ENCODE measurements at places on chromosomes 16 and 17. TPM values are rescaled to one million over a fixed set of nuclear protein-coding genes. Genes with fewer than 3 reads are reported as not detected.

PPY gene
- total RNA-seq: not detected

CDRT15L2 gene
- total RNA-seq: not detected

DNA sequence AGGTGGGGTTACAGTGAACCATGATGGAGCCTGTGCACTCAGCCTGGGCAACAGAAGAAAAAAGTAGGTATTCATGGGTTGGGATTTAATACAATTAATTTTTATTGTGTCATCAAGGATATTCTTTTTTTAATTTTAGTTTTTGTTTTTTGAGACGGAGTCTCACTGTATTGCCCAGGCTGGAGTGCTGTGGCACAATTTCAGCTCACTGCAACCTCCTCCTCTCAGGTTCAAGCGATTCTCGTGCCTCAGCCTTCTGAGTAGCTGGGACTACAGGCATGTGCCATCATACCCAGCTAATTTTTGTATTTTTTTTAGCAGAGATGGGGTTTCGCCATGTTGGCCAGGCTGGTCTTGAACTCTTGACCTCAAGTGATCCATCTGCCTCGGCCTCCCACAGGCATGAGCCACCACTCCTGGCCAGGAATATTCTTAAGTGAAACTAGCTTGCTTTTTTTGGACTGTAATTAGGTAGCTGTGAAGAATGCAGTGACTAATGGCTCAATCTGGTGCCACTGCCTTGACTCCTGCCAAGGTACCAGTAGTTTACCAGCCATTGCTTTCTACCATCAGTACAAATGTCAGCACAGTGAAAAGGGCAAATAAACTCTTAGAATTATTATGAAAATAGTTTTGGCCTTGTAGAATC is 4.8 kb downstream of the PPM1D start:
- no peaks in the 10 kb centered on the region for H3K36me3 ChIP-seq
- peak; percentile 88 for DNase-seq
- H3K27me3 ChIP-seq: no peaks in the 10 kb centered on the region
- peak overlapping the region; percentile 6 for H3K4me3 ChIP-seq
- no peak overlapping the region for H3K27ac ChIP-seq

GRCh38 chr16:4433228-4433627 is 7.6 kb downstream of the DNAJA3 start:
- H3K4me1 ChIP-seq: peaks cover 3% of the 10 kb centered on the region
- no peaks in the 10 kb centered on the region for H3K27me3 ChIP-seq
- DNase-seq: no peak
- no peak overlapping the region for H3K27ac ChIP-seq
- H3K36me3 ChIP-seq: peaks cover 3% of the 10 kb centered on the region

CSF3 gene
- total RNA-seq: not detected

GRCh38 chr16:54142787-54143186 is 143.8 kb downstream of the IRX3 start:
- no peak overlapping the region for H3K27ac ChIP-seq
- DNase-seq: no peak
- no peaks in the 10 kb centered on the region for H3K27me3 ChIP-seq
- no peak overlapping the region for H3K4me3 ChIP-seq
- no peaks in the 10 kb centered on the region for H3K36me3 ChIP-seq

CA4 gene
- total RNA-seq: not detected

DNA sequence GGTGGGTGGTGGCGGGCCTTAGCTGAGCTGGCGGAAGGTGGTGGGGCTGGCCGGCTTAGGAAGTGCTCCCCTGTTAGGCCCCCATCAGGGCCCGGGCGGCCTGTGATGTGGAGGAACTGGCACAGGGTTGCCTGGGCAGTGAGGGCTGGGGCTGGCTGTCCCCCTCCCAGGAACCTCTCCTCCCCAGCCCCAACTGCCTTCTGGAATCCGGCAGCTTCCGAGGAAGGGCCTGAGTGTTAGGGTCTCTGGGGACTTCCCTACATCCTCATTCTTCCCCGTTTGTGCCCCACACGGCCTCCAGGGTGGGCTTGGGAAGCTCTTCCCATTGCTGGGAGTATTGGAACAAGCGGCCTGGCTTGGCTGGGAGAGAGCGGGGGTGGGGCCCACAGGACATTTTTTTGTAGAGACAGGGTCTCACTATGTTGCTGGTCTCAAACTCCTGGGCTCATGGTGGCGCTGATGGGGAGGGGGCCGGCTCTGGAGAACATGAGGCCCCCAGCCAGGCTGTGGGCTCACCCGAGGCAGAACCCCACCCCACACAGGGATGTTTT is 89.9 kb upstream of the CIBAR2 start:
- H3K27me3 ChIP-seq: no peaks in the 10 kb centered on the region
- no peaks in the 10 kb centered on the region for H3K36me3 ChIP-seq
- H3K27ac ChIP-seq: peak overlapping the region; percentile 87

TPSD1 gene
- total RNA-seq: not detected

DNA sequence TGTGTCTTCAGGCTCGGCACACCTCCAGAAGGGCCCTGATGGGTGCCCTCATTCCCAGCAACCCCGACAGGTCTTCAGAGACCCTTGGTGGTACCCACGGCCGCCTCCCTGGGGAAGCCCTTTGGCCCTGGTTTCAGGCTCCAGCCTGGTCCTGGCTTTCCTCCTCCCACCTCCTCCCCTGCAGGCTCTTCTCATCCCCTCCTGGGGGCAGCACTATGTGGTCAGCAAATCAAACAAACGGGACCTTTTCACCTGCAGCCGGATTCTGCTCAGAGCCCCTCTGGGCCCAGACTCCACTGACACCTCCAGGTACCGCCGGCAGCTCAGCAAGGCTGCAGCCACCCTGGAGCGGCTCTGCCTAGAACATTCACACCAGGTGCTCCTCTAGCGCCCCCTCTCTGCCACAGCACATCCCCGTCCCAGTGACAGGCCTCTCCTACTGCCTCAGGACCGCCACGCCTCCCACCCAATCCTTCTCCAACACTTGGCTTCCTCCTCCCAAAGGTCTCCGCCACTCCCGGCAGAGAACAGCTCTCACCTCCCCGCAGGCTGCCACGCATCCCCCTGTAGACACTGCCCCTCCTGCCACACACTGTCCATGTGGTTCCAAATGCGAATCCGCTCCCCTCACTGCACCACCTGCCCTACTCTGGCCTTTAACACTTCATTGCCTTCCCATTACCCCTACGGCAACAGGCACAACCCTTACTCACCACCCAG is 12.0 kb downstream of the CORO7 start:
- no peak overlapping the region for H3K4me3 ChIP-seq
- no peaks in the 10 kb centered on the region for H3K27me3 ChIP-seq
- H3K36me3 ChIP-seq: peaks cover 14% of the 10 kb centered on the region
- H3K4me1 ChIP-seq: peaks cover 10% of the 10 kb centered on the region
- no peak overlapping the region for H3K27ac ChIP-seq
- no peak for DNase-seq

PROCA1 gene
- total RNA-seq: 2.6 TPM

DNA sequence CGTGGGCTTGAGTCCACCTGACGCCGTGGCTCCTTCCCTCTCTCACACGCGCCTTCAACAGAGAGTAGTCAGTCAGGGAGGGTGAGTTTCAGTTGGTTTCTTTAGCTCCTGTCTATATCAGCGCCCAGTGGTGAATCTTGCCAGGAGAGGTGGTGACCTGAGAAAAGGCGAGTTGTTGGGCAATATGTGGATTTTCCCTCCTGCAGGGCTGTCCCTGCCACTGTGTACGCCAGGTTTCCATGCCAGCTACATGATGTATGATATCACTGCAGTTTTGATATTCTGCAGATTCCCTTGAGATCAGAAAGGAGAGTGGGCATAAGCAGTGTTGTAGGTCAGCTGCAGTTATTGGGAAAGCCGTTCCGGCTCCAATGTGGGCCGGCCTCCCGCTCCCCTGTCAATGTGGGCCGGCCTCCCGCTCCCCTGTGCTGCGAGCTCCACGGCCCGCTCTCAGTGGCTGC is 31.4 kb downstream of the BANP start:
- no peaks in the 10 kb centered on the region for H3K4me1 ChIP-seq
- H3K4me3 ChIP-seq: no peak overlapping the region
- H3K27me3 ChIP-seq: no peaks in the 10 kb centered on the region
- no peak for DNase-seq
- no peak overlapping the region for H3K27ac ChIP-seq

NPIPA3 gene
- total RNA-seq: 0.77 TPM

GRCh38 chr16:1890708-1891050 is 18.7 kb upstream of the MEIOB start:
- peaks cover 4% of the 10 kb centered on the region for H3K27me3 ChIP-seq
- H3K36me3 ChIP-seq: no peaks in the 10 kb centered on the region
- no peak overlapping the region for H3K4me3 ChIP-seq
- DNase-seq: no peak
- H3K4me1 ChIP-seq: no peaks in the 10 kb centered on the region
- no peak overlapping the region for H3K27ac ChIP-seq

GGT6 gene
- not detected for total RNA-seq

- no peaks in the 10 kb centered on the region for H3K4me1 ChIP-seq
- H3K27ac ChIP-seq: no peak overlapping the region
- DNase-seq: no peak
- H3K4me3 ChIP-seq: no peak overlapping the region
Measured at GRCh38 chr16:49280105-49280741, 1.4 kb downstream of the CBLN1 start.

GRCh38 chr16:65406933-65407332 is 285.1 kb upstream of the CDH11 start:
- no peak overlapping the region for H3K27ac ChIP-seq
- no peaks in the 10 kb centered on the region for H3K4me1 ChIP-seq
- H3K27me3 ChIP-seq: no peaks in the 10 kb centered on the region
- no peaks in the 10 kb centered on the region for H3K36me3 ChIP-seq

- peaks cover 4% of the 10 kb centered on the region for H3K4me1 ChIP-seq
- no peak overlapping the region for H3K4me3 ChIP-seq
- no peak overlapping the region for H3K27ac ChIP-seq
- DNase-seq: no peak
Measured at GRCh38 chr17:80774643-80775281, 216.9 kb upstream of the CHMP6 start.

RNF40 gene
- total RNA-seq: 56.8 TPM

- H3K4me1 ChIP-seq: no peaks in the 10 kb centered on the region
- DNase-seq: no peak
- no peaks in the 10 kb centered on the region for H3K36me3 ChIP-seq
- no peaks in the 10 kb centered on the region for H3K27me3 ChIP-seq
- H3K4me3 ChIP-seq: no peak overlapping the region
Measured at GRCh38 chr17:73104450-73104849, 12.0 kb upstream of the SLC39A11 start.

DNA sequence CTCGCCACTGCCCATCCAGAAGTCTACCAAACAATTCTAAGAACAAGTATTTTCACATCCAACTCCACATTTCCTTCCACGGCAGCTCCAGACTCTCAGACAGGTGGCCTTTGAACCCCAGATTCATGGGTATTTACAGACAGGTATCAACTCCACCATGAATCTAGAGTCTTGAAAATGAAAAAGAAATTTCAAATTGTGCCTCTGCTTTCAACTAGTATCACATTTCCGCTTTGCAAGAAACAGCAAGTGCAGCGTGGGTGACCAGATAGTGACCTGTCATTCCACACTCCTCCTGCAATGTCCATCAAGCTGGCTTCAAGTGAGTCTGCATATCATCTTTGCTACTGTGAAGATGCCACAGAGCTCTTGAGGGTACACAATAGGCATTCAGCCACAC is 232.4 kb upstream of the RPL38 start:
- H3K4me3 ChIP-seq: no peak overlapping the region
- no peaks in the 10 kb centered on the region for H3K36me3 ChIP-seq
- DNase-seq: no peak

- no peaks in the 10 kb centered on the region for H3K36me3 ChIP-seq
- no peaks in the 10 kb centered on the region for H3K4me1 ChIP-seq
- H3K27ac ChIP-seq: no peak overlapping the region
- no peak overlapping the region for H3K4me3 ChIP-seq
- DNase-seq: no peak
Measured at GRCh38 chr16:52451971-52452421, 94.9 kb downstream of the TOX3 start.

KRTAP16-1 gene
- not detected for total RNA-seq

ACSM5 gene
- not detected for total RNA-seq

PITPNM3 gene
- 0.99 TPM for total RNA-seq

- peak overlapping the region; percentile 41 for H3K27ac ChIP-seq
- no peak for DNase-seq
- no peak overlapping the region for H3K4me3 ChIP-seq
- H3K4me1 ChIP-seq: peaks cover 7% of the 10 kb centered on the region
- H3K27me3 ChIP-seq: no peaks in the 10 kb centered on the region
Measured at GRCh38 chr16:89383095-89384003, 107.0 kb downstream of the ANKRD11 start.

Data from fibroblast of lung (primary cell).